ENCODE measurements at places on chromosomes 3 and 15.
A peak's percentile ranks its signal among the peaks of the same experiment; 100 is the strongest.

DNA sequence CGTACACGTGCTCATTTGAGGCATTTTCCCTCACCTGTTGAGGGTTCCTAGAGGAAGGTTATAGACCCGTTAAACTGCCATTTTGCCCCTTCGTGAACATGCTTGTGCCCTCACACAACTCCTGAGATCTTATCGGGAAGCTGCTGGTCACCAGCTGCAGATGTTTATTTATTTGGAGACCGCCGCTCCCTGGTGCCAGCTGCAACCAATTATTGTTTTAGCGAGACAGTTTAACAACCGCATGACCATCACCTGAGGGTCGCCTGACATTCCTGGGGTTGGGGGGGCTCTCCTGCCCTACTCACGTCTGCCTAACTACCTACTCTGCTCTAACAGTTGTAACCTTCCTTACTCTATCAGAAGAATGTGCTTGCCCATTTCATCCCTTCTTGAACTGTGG is 292.5 kb downstream of the MCTP2 start:
- DNase-seq = no peak

DNA sequence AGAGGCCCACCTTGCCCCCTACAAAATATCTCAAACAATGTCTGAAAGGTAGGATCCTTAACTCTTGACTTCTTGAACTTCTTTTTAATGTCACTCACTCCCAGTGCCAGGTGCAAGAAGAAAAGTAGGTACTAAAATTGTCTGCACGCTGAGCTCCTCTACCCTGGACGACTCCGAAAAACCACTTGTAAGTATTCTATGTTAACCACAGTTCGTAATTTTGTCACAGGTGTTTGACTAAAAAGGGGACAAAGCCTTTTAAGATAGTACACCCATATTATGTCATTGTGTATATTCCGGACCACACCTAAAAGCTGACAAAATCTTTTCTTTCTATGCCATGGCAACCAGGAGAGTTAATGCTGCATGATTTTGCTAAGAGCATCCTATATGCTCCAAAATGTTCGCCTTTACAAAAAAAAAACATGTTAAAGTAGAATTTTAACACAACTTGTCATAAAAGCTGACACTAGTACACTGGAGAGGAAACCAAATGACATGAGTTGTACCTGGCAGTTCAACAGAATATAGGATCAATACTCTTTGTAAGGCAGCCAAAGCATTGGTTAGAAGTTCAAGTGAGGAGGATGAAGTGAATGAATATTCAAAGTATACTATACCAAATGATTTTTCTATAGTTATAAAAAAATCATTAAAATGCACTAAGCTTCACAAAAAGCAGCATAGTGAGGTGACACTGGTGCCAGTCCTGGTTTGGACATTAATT is 210.5 kb downstream of the FOXP1 start:
- DNase-seq = no peak

DNA sequence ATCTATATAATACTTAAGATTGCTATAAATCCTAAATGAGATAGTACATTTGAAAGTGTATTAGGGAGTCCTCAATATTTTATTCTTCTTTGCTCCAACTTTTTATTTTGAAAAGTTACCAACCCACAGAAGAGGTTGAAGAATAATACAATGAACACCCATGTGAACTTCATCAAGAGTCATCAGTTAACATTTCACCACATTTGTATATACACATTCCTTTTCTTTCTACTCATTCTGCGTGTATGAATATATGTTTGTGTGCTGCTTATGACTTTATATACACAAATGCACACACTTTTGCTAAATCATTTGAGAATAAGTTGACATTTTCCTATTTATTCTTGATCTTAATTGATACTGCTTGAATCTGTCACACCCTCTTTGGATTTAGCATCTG is 193.3 kb upstream of the CGNL1 start:
- no peak for DNase-seq

GRCh38 chr15:81781395-81781794 is 264.4 kb downstream of the MEX3B start:
- no peak for DNase-seq

- DNase-seq = no peak
Observed at GRCh38 chr15:39183164-39183881, 397.6 kb upstream of the THBS1 start.

- DNase-seq = no peak
Observed at GRCh38 chr3:37144806-37145205, 29.6 kb downstream of the LRRFIP2 start.

DNA sequence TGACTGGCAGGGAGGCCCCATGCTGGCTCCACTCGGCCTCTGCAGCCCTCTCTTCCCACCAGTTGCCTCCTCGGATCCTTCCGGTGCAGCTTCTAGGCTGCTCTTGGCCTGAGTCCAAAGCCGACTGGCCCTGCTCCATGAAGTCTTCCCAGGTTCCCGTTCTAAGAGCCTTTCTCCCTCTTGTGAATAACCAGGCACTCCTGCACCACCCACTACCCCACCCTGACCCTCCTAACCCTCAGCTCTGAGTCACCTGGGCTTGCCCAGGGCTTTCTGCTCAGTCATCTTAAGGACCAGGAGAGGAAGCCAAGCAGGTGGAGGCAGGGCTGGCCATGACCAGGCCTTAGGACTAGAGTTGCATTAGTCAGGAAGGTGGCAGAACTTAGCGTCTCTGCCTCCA is 28.1 kb upstream of the CNBP start:
- DNase-seq = peak; percentile 70

DNA sequence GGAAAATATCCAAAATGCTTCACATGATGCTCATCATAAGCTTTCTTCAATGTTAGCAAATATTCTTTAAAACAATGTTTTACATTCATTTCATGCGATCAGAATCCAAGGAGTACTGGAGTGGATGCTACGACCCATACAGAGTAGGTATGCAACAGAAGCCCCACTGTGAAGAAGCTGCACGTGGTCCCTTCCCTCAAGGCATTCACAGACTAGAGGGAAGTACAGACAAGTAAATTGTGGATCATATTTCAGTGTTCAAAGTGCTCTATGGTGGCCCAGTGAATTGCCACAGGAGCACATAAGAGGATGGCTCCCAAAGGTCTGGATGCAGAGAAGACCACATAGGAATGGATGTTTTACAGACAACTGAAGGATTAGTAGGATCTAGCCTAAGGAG is 789.9 kb downstream of the IGSF11 start:
- DNase-seq = no peak

DNA sequence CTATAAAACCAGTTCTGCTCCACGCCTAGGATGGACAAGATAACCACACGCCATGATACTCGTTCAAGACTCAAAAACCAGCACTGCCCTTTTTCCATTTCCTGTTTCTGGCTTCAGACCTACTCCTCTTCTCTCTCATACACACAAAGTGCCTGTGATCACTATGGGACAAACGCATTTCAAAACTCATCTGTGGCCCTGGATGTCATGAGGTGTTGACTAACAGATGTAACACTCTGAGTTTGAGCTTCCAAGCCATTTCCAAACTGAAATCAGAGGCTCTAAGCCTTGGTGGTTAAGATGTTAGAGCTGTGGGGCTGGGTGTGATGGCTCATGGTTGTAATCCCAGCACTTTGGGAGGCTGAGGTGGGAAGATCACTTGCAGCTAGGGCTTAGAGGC is 55.7 kb upstream of the LMOD3 start:
- DNase-seq = no peak

GRCh38 chr3:193906849-193907410 is 229.0 kb upstream of the HES1 start:
- DNase-seq = no peak

GRCh38 chr15:100902436-100903167 is 16.6 kb upstream of the LRRK1 start:
- DNase-seq = peak; percentile 89

DNA sequence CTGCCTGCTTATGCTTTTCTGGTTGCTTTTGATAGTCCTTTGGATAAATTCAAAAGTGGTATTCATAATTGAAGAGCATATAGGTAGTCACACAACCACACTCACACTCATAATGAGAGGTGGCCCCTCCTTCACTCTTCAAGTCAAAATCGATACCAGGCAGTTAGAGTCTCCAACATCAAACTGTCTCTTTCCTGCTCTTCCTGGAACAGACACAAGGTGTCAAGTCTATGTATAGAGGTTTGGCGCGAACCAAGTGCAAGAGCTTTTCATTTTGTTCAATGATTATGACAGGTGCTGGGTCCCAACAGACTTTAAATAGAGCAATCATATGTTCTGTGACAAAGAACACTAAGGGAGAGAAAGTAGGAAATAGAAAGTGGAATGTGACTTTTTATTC is 29.9 kb upstream of the RGMA start:
- no peak for DNase-seq

DNA sequence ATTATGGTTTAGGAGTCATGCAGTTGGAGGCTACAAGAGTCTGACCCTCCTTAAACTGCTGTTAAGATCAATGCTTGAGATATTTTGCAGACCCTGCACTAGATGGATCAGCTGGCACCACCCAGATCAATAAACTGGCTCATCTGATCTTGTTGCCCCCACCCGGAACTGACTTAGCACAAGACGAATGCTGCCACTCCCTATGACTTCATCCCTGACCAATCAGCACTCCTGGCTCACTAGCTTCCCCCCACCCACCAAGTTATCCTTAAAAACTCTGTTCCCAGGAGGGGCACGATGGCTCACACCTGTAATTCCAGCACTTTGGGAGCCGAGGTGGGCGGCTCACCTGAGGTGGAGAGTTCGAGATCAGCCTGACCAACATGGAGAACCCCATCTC is 594.0 kb downstream of the NTRK3 start:
- no peak for DNase-seq

GRCh38 chr3:53482227-53482626 is 12.2 kb upstream of the CACNA1D start:
- no peak for DNase-seq

GRCh38 chr3:99458013-99458412 is 180.4 kb upstream of the COL8A1 start:
- DNase-seq = no peak

GRCh38 chr3:197711973-197712707 is 24.6 kb downstream of the RUBCN start:
- peak; percentile 94 for DNase-seq

DNA sequence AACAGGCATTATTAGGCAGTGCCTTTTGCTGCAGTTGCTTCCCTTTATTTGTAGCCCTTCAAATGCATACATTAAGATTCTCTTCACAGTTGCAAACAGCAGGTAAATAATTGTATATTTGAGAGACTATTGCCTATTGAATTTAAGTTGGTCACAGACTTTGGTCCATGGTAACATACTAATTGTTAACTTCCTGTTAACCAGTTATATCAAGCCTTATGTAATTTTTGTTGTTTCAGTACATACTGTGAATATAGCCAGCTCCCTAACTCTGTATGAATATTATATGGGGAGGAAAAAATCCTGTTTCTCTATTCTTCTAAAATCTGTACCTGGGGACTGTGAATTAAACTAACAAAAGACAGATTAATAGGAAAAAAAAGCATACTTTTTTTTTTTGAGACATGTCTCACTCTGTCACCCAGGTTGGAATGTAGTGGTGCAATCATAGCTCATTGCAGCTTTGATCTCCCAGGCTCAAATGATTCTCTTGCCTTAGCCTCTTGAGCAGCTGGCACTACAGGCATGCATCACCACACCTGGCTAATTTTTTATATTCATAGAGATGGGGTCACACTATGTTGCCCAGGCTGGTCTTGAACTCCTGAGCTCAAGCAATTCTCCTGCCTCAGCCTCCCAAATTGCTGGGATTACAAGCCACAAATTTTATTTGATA is 53.2 kb downstream of the CHL1 start:
- DNase-seq = no peak

DNA sequence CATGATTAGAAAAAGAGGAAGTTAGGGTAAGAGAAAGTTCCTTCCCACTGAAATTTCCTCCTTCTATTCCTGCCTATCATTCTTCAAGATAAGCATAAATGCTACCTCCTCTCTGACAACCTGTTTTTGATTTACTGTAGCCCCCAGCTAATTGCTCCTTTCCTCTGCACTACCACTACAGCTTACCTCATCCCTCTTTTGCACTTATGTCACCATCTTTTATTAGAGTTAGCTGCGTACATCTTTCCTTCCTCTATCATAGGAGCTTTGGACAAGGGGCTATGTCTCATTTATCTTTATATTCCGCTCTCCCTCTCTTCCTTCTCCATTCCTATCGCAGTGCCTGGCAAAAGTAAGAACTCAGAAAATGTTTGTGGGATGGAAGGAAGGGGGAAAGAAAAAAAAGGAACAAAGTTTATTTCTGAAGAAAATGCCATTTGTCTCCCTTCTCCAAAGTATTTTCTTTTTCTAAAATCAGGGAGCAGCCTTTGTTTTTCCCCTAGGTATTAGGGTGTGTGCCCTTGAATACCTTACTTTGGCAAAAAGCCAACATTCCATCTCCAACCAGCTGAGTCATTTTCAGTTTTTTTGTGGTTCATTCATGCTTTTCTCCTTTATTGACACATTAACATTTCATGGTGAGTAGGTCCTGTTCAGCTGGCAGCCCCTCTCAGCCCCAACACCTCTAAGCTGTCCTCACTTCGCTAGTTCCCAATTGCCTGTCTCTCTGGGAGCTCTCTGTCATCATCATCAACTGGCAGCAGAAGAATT is 87.6 kb upstream of the SOX2 start:
- no peak for DNase-seq

GRCh38 chr3:152339881-152340505 is 71.3 kb downstream of the MBNL1 start:
- no peak for DNase-seq

DNA sequence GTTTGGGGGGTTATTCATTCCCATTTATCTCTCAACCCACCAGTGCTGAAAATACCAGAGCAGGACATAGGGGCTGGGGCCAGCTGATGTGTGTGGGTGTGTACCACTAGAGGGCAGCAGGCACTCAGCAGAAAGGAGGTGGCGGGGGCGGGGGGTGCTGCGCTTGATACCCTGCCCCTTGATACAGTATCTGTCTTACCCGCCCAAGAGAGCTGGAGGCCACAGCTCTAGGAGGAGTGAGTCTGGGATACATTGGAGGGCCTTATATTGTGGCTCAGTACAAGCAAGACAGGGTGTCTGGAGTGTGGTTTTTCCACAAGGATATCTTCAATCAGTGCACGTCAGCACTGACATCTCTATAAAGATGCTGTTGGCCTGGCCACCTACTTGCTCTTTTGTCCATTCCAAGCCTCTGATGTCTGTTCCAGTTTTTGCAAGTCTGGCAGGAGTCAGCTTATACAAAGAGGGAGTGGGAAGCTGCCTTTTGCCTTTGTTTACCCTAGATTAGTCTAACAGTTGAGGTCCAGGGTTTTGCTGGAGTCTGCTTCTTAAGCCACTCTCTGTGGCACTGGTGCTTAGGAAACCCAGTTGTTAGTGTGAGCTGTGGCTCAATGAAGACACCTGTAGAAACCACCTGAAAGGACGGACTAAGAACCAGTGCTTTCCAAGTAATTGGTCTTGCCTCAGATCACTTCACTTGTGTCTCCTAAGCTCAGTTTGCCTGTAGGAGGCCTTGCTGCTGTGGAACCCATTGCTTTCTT is 1.5 kb upstream of the RBM15B start:
- peak; percentile 75 for DNase-seq

All from GM03348 (cell line).